Activated CD4-positive, alpha-beta T cell treated with anti-CD3 and anti-CD28 coated beads, Interleukin-2, amount 50 U/mL, for 1 hour (primary cell): ENCODE measurements at places on chromosomes 11 and 22.
A peak's percentile ranks its signal among the peaks of the same experiment; 100 is the strongest.

DNA sequence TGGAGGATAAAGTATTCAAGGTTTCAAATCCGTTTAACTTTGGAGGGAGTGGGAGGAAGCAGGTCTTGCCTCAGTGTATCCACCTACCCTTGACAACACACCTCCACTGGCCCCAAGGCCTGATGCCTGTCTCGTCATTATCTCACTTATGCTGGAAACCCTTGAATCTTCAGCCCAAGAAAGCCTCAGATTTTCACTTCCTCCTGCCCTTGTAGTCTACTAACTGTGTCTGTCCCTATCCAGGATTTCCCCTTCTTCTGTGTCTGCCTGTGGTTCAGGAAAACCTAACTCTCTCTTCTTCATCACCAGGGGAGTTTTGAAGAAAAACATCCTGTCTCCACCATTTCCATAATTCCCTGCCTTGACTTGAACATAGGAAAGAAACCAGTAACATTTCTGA, 56.1 kb downstream of the SYT9 start:
- DNase-seq = no peak

DNA sequence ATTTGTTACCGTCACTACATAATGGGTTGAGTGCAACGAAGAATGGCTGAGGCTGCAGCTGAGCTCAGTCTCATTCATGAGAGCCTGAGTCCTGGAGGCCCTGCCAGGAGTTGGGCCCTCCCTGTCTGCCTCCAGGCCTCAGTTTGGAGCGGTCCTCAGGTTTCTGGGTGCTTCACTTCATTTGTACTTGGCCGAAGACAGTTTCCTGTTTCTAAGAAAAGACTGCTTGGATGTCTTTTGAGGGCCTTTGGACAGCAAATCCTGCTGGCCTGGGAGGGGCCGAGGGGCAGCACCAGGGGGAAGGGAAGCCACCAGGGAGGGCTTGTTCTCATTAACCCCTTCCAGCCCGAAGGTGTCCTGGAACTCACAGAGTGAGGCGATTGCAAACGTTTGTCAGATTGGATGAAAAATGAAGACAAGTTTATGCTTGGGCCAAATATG, 163.1 kb downstream of the ETS1 start:
- DNase-seq = no peak

- DNase-seq = no peak
Measured at GRCh38 chr22:48376936-48377712, 1450.5 kb downstream of the BRD1 start.

- no peak for DNase-seq
Measured at GRCh38 chr22:47013861-47014635, 251.6 kb downstream of the TBC1D22A start.

DNA sequence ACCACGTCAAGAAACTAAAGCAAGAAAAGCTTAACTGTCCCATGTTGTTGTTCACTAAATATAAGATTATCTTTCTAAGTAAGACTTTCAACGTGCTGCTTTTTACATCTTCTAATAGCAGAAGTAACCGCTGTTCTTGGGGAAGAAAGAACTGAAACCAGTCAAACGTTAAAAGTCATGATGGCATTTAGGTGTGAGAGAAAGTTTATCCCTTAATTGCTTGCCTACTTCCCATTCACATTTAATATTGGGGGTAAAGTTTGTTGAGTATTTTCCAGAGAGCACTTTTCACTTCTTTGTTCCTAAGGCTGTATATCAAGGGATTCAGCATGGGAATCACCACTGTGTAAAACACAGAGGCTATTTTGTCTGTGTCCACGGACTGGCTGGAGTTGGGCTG, 970 bp downstream of the OR5B21 start:
- DNase-seq = no peak

- DNase-seq = no peak
Measured at GRCh38 chr11:74138572-74138971, 32.2 kb downstream of the C2CD3 start.

GRCh38 chr11:82810738-82811137, 77.1 kb upstream of the FAM181B start:
- no peak for DNase-seq

GRCh38 chr11:87304412-87304811, 266.7 kb downstream of the TMEM135 start:
- DNase-seq = no peak

DNA sequence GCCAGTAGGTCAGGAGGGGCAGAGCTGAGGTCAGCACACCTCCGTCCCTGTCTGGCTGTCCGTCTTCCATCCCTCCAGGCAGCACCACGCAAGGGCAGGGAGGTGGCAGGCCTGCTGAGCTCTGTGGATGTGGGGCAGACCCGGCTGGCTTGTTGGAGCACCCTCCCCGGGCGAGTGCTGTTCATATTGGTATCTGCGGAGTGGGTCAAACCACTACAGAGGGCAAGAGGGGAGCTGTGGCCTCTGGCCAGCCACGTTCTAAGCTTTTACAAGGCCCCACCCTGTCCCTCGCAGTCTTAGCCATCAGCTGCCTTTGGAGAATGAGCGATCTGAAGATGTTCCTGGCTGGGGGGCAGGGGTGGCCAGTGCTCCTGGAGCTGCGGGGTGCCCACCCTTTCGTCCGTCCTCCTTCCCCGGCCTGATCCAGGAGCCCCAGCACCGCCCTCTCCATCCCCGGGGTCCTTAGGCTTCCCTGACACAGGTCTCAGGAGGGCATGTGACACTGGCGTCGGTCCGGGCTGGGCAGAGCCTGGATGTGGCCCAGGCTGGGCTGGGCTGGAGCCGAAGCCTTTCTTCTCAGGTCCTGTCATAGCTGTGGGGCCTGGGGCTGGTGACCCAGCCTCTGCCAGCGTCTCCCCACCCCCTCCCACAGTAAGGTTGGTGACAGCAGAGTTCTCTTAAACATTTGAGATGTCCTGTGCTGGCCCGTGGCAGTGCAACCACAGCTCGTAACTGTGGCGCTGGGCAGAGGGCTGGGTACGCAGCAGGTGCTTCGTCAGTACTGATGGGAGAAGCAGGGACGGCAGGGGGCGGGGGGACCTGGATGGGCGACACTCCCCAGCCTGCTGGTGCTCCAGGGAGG, 31.7 kb upstream of the GRAMD4 start:
- DNase-seq = no peak

DNA sequence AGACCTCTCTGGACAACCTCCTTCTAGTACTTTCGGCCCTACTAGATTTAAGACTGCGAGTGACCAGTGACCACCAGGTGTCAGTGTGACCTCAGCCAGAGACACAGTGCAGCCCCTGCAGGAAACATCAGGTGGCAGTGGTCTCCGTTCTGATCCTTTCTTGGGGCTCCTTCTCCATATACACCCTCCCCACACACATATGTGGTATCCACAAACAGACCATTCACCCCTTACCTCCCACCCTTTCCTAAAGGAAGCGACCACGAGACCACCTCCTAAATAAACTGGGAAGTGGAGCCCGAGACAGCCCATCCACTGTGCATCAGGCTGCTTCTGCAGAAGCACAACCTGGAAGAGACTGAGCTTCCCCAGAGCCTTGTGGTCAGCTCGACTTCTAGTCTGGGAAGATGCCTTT, 38.5 kb upstream of the CYP2D6 start:
- DNase-seq = peak; percentile 82

GRCh38 chr22:40479887-40480538, 109.6 kb downstream of the SGSM3 start:
- no peak for DNase-seq

GRCh38 chr11:34648036-34648435, 27.1 kb downstream of the EHF start:
- no peak for DNase-seq

GRCh38 chr11:121589946-121590537, 137.3 kb upstream of the SORL1-AS1 start:
- no peak for DNase-seq

DNA sequence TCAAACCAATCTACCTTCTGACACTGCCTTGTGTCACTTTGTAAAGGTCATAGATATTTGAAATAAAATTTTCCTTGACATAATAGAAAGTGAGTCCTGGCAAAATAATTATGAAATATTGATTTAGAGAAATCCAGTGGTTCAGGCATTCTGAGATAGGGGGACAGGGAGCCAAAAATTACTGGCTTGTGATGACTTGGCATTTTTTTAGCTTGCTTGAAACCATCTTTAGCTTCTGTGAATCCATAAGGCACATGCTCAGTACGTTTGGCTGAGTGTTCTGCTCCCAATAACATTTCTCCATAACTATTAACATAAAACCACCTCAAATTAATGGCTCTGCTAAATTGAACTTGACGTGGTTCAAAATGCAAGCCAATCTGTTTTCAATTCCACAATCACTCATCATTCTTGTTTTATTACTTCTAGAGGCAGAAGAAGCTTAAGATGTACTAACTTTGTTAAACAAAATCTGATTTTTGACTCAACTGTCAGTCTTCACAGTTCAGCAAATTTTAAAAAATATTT, 209.0 kb downstream of the LRRC4C start:
- no peak for DNase-seq

- no peak for DNase-seq
Measured at GRCh38 chr11:78684377-78684776, 109.7 kb upstream of the NARS2 start.

- DNase-seq = no peak
Measured at GRCh38 chr11:65880844-65881421, 1.3 kb downstream of the CTSW start.

DNA sequence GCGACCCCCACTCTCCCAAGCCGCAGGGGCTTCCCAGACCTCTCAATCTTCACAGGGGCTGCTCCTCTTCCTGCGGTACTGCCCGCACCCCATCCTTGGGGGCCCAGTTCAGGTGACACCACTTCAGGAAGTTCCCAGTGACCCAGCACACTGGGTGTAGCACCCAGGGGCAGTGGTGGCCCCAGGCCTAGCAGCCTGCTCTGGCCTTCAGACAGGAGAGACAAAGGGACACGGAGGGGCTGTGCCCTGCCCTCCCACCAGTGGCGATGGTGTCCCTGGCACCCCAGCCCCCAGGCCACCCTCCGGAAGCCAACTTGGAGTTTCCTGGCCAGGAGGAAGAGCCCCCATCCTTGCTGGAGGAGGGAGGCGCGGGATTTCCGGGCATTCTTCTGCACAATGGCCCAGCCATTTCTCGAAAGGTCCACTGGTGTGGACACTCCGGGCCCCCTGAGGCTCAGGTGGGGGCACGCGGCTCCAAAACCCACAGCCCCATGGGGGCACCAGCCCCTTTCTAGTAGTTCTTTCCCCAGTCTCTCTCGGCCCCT, 978 bp upstream of the CLDN5 start:
- no peak for DNase-seq

DNA sequence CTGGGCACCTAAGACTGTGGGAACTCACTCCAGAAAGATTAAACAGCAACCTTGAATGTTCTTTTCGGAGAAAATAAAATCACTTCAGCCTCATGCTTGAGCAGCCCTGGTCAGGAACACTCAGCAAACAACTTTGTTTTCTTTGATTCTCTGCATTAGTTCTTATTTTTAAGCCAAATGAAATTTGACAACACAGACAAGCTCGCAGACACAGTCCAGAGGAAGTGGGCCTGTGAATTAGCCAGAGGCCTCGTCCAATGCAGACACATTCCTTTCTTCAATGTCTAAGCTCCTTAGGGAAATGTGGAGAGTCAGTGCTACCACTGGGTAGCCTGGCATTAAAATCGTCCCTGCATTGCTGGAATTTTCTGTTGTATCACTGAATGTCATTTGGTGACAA, 62.9 kb upstream of the CSNK2A3 start:
- no peak for DNase-seq

DNA sequence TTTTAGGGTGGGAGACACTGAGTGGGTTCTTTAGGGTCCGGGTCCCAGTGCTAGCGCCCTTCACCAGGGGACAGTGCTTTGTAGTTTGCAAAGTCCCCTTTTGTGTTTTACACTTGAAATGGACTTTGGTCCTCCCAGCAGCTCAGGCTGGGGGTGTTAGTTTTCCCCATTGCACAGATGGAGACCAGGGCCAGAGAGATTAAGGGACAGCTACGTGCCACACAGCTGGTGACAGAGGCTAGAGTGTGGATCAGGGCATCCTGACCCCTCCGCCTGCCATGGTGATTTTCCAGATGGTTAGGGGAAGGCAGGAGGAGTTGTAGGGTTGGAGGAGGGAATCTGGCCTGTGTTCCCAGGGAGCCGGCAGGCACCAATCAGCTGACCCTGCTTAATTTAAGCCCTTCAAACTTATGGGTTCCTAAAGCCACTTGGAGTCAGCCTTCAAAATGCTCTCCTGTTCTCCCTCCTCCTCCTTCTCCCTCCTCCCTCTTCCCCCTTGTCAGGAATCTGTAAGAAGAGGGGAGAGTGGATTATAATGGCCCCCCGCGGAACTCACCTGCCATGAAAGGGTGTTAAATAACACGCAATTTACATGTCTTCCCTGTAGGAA, 22.5 kb upstream of the MPPED1 start:
- no peak for DNase-seq

DNA sequence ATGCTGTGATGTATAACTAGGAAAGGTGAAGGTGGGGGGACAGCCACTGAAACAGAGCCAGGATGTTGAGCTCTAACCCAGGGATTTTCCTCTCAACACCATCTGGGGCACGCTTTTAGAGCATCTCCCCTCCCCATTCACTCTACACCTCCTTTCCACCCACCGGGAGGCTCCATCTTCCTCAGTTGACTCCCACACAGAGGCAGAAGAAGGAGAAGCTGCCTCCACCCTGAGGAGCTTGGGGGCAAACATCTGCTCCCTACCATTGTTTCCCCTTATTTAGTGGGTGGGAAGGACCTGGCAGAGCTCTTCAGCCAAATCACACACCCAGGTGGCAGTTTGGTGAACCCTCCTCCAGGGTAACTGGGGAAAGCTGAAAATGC, 50.0 kb upstream of the ADA2 start:
- DNase-seq = no peak

GRCh38 chr11:7572001-7572712, 58.4 kb downstream of the PPFIBP2 start:
- no peak for DNase-seq

DNA sequence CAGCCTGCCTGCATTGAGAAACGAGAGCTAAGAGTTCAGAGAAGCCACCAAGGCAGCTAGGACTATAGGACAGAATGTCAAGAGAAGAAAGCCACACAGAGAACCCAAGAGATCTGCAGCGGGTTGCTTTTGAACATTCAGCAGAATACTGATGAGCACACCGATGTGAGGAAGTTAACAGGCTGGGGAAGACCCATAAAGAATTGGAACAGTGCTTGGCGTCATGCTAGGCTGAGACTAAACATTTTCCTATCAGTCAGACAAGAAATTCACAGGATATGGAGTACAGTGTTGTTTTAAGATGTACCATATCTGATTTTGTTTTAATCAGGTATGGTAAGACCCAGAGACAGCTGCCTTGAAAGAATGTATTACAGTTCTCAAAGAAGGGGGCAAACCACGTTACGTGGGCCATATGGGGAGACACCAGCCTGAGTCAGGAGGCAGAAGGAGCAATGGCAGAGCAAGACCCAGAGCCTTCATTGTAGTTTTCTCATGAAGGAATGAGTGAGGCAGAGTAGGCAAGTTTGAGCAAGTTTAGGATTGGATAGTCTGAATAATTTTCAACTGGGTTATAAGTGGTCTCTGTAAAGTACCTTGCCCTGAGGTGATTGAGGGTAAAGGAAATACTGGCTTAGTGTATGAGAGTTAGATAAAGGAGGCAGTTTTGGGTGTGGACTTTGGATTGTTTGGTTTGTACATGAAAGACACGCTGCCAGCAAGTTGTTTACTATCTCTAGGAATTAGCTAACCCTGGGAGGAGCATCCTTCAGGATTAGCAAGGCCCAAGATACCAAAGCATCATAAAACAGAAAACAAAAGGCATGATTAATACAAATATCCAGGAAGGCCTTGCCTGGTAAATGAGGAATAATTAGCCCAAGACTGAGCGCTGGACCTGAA, 14.3 kb downstream of the LRRC75B start:
- no peak for DNase-seq
